ENCODE measurements at places on chromosomes 5 and 9.

GRCh38 chr5:107869438-107870115, 198.8 kb upstream of the EFNA5 start:
- no peak for DNase-seq

GRCh38 chr9:104776797-104777196, 12.9 kb downstream of the NIPSNAP3B start:
- DNase-seq, result no peak

DNA sequence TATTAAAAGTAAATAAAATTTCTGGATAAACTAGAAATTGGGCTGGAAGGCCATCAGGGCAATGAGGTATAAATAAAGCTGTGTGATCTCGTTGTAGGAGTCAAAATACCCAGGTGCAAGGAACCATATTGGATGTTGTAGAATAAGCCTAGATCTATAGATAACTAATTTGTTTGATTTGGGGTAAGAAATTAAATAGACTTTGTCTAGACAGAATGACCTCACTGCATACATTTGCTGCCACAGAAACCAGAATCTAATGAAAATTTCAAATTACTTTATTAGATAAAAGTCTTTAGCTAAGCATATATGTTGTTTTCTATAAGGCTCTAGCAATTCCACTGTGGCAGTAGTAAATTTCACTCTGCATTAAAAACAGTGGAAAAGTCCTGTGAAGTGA, 225.2 kb upstream of the ITGA1 start:
- DNase-seq, result no peak

GRCh38 chr9:131677444-131678180, 62.3 kb downstream of the RAPGEF1 start:
- DNase-seq, result no peak

GRCh38 chr5:129445379-129445778, 14.7 kb upstream of the ADAMTS19 start:
- no peak for DNase-seq

- DNase-seq, result no peak
Observed at GRCh38 chr9:82116556-82116955, 128.0 kb downstream of the SPATA31D1 start.

- DNase-seq, result no peak
Observed at GRCh38 chr5:59756373-59757035, 137.0 kb downstream of the PDE4D start.

DNA sequence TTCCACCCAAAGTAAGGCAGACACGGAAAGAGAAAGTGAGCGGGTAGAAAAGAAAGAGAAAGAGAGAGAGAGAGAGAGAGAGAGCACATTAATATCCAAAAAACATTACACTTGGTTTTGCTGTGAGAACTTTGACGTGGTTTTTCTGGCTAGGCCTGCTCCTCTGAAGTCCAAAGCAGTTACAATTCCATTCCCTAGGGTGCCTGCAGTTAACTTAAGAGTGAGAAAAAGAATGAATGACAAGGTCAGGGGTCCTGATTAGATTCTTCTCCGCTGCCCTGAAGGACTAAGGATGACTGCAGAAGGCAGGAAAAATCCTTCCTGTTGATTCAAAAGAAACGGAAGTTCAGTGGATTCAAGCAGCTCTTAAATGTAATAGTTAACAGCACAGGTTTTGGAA, 589.8 kb downstream of the PRELID2 start:
- no peak for DNase-seq

DNA sequence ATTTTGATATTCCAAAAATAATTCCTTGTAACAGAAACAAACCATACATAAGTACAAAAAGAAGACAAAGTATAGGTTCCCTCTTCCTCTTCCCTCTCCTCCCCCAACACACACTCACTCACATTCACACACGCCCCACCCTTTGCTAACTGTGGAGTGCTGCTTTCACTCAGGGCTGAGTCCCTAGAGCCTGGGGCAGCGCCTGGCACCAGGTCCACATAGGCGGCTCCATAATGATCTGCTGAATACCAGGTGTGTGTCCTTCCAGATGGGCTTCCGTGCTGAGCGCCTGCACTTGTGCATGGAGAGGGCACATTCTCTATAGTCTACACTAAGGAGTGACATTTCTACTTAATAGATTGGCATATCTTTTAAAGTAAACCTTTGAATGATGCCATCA, 3.7 kb downstream of the SEMA4D start:
- DNase-seq, result no peak

DNA sequence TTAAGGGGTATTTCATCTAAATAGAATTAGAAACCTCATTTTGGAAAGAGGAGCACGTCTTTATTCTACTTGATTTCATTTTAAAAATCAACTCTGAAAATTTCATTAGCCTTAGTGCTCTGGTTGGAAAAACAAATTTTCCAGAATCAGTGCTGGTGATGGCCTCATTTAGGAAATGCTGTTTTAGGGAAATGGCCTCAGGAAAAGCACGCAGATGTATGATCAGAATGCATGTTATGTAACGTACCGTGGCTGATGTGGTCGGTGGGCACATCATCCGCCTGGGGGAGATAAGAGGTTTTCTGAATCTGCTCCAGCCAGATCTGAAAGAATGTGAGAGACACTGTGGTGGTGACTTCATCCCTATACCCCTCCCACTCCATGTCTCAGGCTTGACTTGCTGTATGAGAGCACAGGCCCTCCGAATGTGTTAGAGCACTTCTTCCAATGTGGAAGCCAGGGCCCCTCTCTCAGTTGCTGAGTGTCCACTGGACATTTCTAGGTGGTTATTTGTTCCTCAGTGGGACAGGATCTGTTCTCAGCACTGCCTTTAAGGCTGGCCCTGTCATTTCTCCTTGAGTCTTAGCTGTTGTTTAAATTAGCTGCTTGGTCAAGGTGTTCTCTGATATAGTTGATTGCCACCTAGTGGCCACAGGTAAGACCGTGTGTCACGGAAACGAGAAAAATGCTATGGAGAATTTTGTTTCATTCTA, 96.5 kb downstream of the ARHGAP26 start:
- no peak for DNase-seq

DNA sequence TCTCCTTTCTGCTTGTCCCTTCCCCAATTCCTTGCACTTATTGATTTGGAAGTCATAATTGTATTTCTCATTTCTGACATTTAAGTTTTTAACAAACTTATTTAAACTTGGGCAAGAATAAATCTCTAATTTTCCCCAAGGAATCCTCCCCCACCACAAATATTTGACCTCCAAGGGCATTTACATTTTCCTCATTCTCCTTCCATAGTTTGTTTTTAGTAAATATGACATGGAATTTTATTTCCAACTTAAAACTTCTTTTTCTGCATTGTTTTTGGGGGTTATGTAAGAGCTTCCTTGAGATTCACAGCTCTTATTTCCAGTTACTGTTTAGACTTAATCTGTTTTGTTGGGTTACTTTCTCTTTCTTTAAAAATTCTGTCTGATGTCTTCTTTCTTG, 64.9 kb downstream of the ZNF618 start:
- DNase-seq, result no peak

DNA sequence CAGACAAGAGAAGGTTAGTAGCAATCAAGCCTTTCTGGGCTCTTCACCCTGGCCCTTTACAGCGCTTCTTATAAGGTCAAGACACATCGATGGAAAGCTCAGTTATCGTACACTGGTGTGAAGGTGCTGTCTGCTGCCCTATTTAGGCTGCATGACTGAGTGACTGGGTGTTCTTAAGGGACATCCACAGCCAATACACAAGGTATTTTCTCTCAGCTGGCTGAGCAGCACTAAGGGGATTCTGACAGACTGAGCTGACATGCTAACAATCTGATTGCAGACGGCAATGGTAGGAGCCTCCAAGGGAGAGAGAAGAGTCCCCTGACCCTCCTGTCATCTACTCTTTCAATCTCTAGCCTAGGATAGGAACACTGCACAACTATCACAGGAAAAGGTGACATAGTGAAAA, 577.9 kb downstream of the ISL1 start:
- no peak for DNase-seq

DNA sequence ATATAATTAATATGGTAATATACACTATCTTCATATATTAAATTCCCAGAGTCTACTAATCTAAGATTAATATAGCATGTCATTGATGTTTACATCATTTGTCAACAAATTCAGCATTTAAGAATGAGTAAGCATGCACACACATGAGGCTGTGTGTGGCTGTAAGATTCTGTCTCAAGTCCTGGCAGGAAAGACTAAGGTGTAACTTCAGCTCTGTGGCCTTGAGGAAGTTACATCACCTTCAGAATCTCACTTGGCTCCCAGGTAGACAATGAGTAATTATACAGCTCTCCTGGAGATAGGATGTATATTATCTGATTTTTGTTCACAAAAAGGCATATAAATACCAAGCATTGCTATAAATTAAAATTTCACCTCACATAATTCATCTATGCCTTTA, 119.4 kb upstream of the IQGAP2 start:
- DNase-seq, result no peak

DNA sequence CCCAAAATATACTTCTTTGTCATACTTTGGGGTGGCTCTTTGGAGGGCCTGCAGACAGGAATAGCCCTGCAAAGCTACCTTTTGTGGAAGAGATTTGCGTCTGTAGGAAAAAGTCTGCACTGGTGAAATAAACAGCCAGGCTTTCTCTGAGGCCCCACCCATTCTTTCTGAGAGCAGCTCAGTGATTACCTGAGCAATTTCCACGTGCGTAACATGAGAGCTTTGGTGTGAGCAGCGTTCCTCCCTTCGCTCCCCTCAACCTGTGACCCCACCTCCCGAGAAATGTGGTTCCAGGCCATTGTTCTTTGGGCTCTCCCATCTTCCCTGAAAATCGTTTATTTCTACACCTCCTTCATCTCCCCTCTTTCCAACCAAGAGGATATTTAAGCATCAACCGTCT, 23.8 kb upstream of the FBP1 start:
- no peak for DNase-seq

GRCh38 chr5:113274836-113275414, 159.9 kb downstream of the TSSK1B start:
- DNase-seq, result no peak

DNA sequence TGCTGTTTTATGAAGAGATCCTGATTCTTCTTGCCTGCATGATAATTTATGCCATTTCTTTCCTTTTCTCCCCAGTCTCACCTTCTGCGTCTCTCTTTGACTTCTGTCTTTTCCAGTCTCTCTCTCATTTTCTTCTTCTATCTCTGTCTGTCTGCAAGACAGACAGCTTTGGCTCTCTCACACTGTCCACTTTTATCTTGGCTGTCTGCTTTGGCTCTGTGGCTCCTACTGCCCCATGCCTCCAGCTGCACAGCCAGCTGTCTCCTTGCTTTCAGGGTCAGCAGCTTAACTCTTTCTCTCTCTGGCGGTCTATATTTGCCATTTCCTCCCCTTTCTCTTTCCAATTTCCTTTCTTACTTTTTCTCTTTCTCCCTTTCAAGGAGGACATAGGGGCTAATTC, 971.1 kb upstream of the COX7C start:
- no peak for DNase-seq

DNA sequence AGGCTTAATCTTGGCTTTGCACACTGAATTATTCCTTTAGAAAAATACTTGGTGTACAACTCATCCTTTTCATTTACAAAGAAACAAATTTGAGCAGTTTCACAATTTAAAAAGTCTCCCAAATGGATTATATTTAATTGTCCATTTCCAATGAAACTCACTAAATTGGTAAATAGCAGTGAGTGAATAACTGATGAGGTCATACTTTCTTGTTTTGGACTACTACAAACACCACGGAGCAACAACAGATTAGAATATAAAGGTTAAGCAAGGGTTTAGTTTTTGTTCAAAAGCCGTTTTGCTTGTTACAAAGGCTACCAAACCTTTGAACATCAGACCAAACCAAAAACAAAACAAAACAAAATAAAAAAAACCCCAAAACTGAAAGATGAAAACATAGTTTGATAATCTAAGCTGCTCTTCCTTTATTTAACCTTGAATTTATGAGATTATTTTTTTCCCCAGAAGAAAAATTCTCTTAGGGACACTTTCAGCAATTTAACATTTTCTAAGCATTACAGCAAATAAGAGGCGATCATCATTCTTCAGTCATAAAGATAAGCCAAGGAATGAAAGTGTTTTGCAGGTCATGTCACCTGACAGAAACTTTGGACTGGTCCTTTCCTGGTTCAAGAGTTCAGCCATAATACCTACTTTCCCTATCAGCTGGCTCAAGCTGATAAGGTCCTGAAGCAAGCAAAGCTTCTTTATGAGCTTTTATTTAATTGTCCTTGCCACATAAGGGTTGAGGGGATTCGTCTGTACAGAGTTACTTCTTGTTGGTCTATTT, 99.7 kb upstream of the CDKN2B start:
- DNase-seq, result no peak

DNA sequence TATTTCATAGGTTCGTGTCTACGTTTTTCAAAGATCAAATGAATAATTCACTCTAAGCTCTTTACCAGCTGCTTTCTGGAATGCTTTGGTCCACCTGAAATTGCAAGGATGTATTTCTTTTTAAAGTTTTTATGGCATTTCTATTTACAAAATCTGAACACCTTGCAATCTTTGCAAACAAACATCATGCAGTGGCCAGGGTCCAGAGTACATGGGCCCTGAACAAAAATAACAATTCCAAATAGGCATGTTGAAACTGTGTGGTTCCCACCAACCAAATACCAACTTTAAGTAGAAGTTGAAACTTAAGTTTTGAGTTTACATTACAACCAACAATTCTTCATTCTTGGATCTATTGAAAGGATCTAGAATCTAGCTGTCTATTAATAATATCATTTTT, 180.1 kb upstream of the FTMT start:
- DNase-seq, result no peak

DNA sequence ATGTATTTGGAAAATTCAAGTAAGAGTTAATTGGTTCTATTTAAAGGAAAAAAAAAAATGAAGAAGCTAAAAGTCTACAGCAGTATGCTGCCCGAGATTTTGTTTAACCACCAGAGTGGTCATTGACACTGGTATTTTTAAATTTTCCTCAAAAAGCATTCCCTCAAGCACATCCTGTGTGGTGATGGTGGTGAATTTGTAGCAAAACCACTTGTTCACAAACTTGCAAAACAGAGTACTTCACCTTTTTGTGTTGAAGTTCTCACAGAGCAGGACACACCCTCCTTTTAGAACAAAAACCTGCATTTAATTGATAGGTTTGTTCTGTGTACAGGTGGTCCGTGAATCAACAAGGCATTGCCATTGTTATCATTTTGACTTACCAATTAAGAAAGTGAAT, 374.2 kb downstream of the EFNA5 start:
- no peak for DNase-seq

DNA sequence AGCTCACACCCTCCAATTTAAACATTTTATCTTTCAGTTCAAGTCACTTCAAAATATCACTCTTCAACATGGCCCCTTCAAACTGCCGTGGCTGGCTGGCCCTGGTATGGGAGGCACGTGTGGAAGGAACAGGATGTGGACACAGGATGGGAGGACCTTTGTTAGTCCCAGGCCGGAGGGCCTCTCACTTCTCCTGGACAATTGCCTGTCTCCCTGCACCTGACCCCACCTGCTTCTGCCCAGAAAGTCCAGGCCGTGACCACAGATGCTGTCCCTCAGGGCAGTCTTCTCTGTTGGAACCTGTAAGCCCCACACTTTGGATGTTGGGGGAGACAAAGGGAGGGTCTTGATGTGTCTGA, 19.4 kb downstream of the AMBP start:
- no peak for DNase-seq

Measured in T-helper 9 cell (primary cell).